ENCODE measurements at places on chromosomes 1 and 21.

GRCh38 chr1:83850834-83851233 is 148.1 kb downstream of the TTLL7 start:
- no peaks in the 10 kb centered on the region for H3K27me3 ChIP-seq
- no peaks in the 10 kb centered on the region for H3K36me3 ChIP-seq
- no peak overlapping the region for H3K4me3 ChIP-seq
- no peak overlapping the region for H3K27ac ChIP-seq
- ATAC-seq: no peak

- H3K36me3 ChIP-seq: no peaks in the 10 kb centered on the region
- H3K4me3 ChIP-seq: peak overlapping the region; percentile 16
- H3K27me3 ChIP-seq: peaks cover 64% of the 10 kb centered on the region
- peak; percentile 49 for ATAC-seq
- H3K27ac ChIP-seq: peak overlapping the region; percentile 25
These were observed 2.8 kb downstream of the KCNN3 start for GRCh38 chr1:154867064-154867825.

- peaks cover 48% of the 10 kb centered on the region for H3K27me3 ChIP-seq
- no peak overlapping the region for H3K4me3 ChIP-seq
These were observed 16.2 kb upstream of the MYOG start for GRCh38 chr1:203101813-203102634.

GRCh38 chr1:243258731-243259130 is 2.9 kb downstream of the SDCCAG8 start:
- peaks cover 10% of the 10 kb centered on the region for H3K4me1 ChIP-seq
- H3K4me3 ChIP-seq: no peak overlapping the region
- H3K27me3 ChIP-seq: no peaks in the 10 kb centered on the region
- H3K36me3 ChIP-seq: peaks cover 11% of the 10 kb centered on the region
- ATAC-seq: no peak

DNA sequence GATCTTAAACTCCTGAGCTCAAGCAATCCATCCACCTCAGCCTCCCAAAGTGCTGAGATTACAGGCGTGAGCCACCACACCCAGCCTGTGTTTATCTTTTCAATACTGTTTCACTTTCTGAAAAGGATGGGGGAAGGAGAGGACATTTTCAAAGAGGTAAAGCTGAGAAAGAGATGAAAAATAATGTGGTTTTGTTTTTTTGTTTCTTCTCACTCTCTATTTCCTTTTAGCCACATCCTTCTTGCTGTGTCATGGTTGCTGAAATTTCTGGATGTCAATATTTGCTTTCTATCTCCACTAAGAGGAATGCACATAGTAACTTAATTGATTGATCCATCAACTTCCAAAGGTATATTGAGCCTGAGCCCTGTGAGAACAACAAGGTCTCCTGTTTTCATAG is 6.4 kb upstream of the C1orf21 start:
- H3K27me3 ChIP-seq: peaks cover 54% of the 10 kb centered on the region
- no peak overlapping the region for H3K27ac ChIP-seq
- H3K4me3 ChIP-seq: no peak overlapping the region
- ATAC-seq: no peak

DNA sequence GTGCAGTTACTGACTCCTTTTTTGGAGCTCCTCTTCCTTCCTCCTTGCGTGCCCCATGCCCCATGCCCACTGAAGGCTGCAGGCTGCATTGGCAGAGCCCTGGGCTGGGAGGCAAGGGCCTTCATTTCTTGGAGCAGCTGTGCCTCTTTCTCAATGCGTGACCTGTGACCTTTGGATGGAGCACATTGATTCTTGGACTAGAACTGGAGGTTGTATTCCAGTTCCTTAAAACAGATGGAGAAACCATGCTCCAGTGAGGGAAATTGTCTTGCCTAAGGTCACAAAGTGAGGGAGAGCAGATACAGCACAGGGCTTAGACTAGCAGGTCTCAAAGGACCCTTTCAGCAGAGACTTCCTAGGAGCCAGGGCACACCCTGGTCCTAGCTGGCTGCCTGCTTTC is 9.0 kb downstream of the TMEM269 start:
- H3K27ac ChIP-seq: no peak overlapping the region
- ATAC-seq: no peak
- no peaks in the 10 kb centered on the region for H3K27me3 ChIP-seq
- H3K4me1 ChIP-seq: no peaks in the 10 kb centered on the region
- H3K36me3 ChIP-seq: no peaks in the 10 kb centered on the region
- H3K4me3 ChIP-seq: no peak overlapping the region

- no peaks in the 10 kb centered on the region for H3K36me3 ChIP-seq
- no peak overlapping the region for H3K27ac ChIP-seq
- H3K27me3 ChIP-seq: no peaks in the 10 kb centered on the region
- ATAC-seq: no peak
- H3K4me1 ChIP-seq: peaks cover 13% of the 10 kb centered on the region
- no peak overlapping the region for H3K4me3 ChIP-seq
These were observed 281.9 kb upstream of the C1orf105 start for GRCh38 chr1:172138634-172139033.

DNA sequence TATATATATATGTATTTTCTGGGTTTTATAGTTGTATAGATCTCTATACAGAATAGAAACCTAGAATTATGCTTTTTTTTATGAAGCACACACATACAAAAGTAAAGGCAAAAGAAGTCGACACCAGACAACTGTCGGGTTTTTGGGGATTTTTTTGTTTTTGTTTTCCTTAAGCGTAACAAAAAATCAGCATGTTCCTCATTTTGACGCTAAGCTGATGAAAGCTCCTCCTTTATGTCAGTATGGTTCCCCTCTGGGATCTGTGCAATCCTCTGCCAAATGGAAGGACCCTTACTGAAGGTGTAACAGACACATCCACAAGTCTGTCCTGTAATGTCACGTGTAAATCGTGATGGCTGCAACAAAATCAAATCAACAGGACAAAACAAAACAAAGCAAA is 226.2 kb downstream of the RHOU start:
- H3K4me1 ChIP-seq: no peaks in the 10 kb centered on the region
- H3K36me3 ChIP-seq: no peaks in the 10 kb centered on the region
- no peak for ATAC-seq
- no peak overlapping the region for H3K4me3 ChIP-seq

GRCh38 chr1:60133000-60133673 is 59.6 kb upstream of the C1orf87 start:
- no peaks in the 10 kb centered on the region for H3K27me3 ChIP-seq
- H3K4me1 ChIP-seq: no peaks in the 10 kb centered on the region
- ATAC-seq: no peak
- no peak overlapping the region for H3K4me3 ChIP-seq
- H3K36me3 ChIP-seq: no peaks in the 10 kb centered on the region
- no peak overlapping the region for H3K27ac ChIP-seq

DNA sequence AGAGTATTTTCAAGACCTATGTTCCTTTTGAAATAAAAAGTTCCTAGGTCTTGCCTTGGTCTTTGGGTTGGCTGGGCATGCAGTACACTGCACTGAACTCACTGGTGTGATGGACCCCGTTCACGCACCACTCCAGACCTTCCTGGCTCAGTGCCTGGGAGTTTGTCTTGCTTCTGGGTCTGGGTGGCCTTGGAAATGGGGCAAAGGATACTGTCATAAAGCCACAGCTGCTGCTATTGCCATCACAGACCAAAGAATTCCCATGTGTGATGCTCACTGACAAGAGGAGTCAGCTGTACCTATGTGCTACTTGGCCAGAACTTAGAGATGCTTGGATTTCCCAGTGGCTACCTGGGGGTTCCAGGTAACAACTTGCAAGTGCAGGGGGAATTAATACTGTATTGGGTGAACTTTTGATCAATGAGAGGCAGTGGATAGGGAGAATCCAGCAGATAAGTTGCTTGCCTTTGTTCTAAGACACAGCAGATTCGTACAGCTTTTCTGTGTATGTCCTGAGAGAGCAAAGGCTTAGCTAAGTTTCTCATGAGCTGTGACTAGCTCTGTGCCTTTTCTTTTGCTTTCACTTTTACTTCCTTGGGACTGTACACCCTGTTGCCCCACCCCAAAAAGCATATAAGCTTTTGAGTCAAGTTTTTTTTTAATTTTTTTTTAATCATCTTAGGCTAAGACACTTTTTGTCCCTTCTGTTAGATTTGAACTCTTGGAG is 115.3 kb downstream of the RUNX1 start:
- H3K27ac ChIP-seq: peak overlapping the region; percentile 88
- peaks cover 6% of the 10 kb centered on the region for H3K36me3 ChIP-seq
- H3K4me1 ChIP-seq: peaks cover 62% of the 10 kb centered on the region
- H3K27me3 ChIP-seq: no peaks in the 10 kb centered on the region
- H3K4me3 ChIP-seq: peak overlapping the region; percentile 49
- peak; percentile 92 for ATAC-seq

DNA sequence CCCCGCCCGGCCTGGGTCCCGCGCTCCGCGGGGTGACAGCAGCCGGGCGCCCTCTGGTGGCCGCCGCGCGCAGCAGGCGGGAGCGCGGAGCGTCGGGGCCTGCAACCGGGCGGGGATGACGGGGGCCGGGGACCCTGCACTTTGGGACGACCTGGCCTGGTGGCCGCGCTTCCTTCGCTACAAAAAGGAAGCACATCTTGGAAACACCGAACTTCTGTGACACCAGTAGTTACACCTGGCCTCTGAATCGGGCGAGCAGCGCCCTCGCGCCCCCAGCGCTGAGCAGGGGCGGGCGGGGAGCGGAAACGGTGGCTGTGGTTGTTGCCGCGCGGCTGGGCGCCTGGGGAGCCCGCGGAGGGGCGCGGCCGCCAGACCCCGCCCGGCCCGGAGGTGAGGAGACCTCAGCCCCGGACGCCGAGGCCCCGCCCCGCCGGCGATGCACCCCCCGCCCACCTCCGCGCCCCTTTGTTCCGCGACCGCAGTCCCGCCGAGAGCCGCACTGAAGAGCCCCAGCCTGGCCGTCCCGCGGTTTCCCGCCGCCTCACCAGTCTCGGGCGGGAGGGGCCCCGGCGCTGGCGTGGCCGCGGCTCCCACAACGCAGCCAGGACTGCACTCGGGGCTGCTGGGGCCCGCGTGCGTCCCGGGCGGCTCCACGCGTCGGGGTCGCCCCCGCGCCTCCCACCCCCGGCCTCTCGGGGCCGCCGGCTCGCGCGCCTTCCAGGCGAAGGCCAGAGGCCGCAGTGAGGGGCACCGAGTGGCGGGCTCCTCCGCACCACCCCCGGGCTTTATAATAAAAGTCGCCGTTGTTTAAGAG is 59.3 kb downstream of the H3-3A start:
- no peaks in the 10 kb centered on the region for H3K27me3 ChIP-seq
- no peaks in the 10 kb centered on the region for H3K36me3 ChIP-seq
- peaks cover 78% of the 10 kb centered on the region for H3K4me1 ChIP-seq

- H3K27ac ChIP-seq: no peak overlapping the region
- H3K36me3 ChIP-seq: peaks cover 20% of the 10 kb centered on the region
- no peaks in the 10 kb centered on the region for H3K27me3 ChIP-seq
- no peak overlapping the region for H3K4me3 ChIP-seq
- no peak for ATAC-seq
- peaks cover 80% of the 10 kb centered on the region for H3K4me1 ChIP-seq
These were observed 7.4 kb downstream of the COP1 start for GRCh38 chr1:176199707-176200106.

DNA sequence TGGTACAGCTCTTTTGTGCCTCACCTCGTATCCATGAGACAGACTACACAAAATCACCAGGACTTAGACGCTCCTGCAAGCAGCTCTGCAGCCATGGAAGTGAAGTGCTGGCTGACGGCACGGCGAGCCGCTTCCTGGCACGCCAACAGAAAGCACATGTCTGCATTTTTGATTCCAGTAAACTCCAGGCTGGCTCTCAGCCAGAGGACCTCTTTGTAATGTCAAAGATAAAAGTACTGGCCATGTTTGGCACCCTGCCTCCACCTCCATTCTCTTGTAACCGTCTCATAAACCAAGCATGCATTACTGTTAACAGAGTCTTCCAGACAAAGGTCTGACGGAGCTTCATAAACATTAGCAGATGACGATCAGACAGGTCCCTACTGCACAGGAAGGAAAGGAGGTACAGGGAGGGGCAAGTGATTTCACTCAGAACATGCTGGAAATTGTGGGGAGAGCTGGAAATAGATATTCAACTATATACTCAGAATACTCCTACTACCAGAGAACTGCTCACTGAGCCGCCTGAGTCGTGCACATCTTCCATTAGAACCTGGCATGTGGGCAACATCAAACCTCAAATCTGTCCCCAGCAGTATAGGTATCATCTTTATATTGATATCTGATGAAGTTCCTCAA is 632.0 kb downstream of the SMYD3 start:
- ATAC-seq: no peak
- H3K4me1 ChIP-seq: no peaks in the 10 kb centered on the region
- H3K27me3 ChIP-seq: no peaks in the 10 kb centered on the region
- H3K4me3 ChIP-seq: no peak overlapping the region
- peaks cover 32% of the 10 kb centered on the region for H3K36me3 ChIP-seq

DNA sequence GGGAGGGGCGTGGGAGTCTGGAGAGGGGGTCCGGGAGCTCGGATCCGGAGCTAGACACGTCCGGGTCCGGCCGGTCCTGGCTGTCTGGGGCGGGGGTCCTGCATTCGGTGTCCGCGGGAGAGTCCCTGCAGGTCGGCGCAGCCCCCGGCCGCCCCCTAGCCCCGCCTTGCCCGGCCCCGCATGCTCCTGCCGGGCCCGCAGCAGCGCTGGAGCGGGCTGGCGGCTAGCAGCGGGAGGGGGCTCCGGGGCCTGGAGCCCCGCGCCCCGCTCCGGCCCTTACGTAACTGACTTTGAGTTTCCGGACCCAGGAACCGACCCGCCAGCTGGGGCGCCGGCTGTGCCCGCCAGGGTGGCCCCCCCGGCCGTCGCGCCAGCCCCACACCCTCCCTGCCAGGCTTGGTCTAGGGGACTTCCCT is 26.9 kb upstream of the EPB41 start:
- peaks cover 83% of the 10 kb centered on the region for H3K4me1 ChIP-seq
- peaks cover 12% of the 10 kb centered on the region for H3K36me3 ChIP-seq
- no peaks in the 10 kb centered on the region for H3K27me3 ChIP-seq
- ATAC-seq: peak; percentile 64

- H3K4me3 ChIP-seq: no peak overlapping the region
- H3K36me3 ChIP-seq: peaks cover 30% of the 10 kb centered on the region
- H3K27ac ChIP-seq: no peak overlapping the region
- ATAC-seq: no peak
- no peaks in the 10 kb centered on the region for H3K27me3 ChIP-seq
These were observed 43.4 kb downstream of the KIAA1614 start for GRCh38 chr1:180956028-180956640.

- peaks cover 40% of the 10 kb centered on the region for H3K4me1 ChIP-seq
- H3K4me3 ChIP-seq: no peak overlapping the region
- H3K36me3 ChIP-seq: no peaks in the 10 kb centered on the region
- peaks cover 22% of the 10 kb centered on the region for H3K27me3 ChIP-seq
- no peak for ATAC-seq
These were observed 45.0 kb downstream of the UBASH3A start for GRCh38 chr21:42448686-42449085.
